ENCODE measurements at places on chromosomes 13 and 19. TPM values are rescaled to one million over a fixed set of nuclear protein-coding genes. Genes with fewer than 3 reads are reported as not detected.
A peak's percentile ranks its signal among the peaks of the same experiment; 100 is the strongest.

The KIR2DL4 gene
- total RNA-seq: not detected

The DZIP1 gene
- not detected for total RNA-seq

The WDR18 gene
- 20.7 TPM for total RNA-seq

The PRPF31 gene
- total RNA-seq: 51.8 TPM

The PSG7 gene
- not detected for total RNA-seq

The BST2 gene
- 63.0 TPM for total RNA-seq

The ZNF177 gene
- 0.21 TPM for total RNA-seq

The ZNF99 gene
- total RNA-seq: not detected

The ZNF382 gene
- total RNA-seq: 16.7 TPM

The RFX1 gene
- 23.5 TPM for total RNA-seq

The CEACAM5 gene
- total RNA-seq: not detected

The PSG1 gene
- total RNA-seq: not detected

The RFPL4AL1 gene
- not detected for total RNA-seq

The KXD1 gene
- 74.9 TPM for total RNA-seq

The GGN gene
- 0.51 TPM for total RNA-seq

The FGF14 gene
- not detected for total RNA-seq

GRCh38 chr13:97724450-97724849 lies 229.0 kb upstream of the IPO5 start:
- DNase-seq: no peak

DNA sequence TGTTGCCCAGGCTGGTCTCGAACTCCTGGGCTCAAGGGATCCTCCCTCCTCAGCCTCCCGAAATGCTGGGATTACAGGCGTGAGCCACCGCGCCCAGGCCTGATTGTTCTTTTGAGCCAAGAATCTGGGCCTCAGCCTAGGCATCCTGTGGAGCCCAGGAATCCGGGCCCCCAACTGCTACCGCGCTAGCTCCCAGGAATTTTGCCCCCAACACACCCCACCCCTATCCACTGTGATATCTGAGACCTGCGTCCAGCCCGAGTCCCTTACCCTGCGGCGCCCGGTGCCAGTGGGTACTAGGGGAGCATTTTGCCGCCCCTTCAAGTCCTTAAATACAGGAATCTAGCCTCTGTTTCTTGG lies 838 bp upstream of the MYADM start:
- DNase-seq: peak; percentile 26

DNA sequence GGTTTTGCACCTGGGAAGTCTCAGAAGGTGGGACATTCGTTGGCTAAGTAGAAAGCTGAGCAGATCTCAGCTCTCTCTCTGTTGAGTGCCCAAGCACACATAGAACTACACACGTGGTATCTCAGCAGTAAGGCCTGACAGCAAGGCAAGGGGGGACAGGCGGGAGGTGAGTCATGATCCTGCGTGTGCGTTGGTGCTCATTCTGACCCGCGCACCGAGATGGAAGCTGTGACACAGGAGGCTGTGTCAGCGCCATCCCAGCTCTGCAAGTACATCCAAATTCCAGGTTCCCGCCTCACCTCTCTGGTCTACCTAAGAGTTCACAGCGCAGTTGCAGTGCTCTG lies 135.7 kb downstream of the USP12 start:
- no peak for DNase-seq

DNA sequence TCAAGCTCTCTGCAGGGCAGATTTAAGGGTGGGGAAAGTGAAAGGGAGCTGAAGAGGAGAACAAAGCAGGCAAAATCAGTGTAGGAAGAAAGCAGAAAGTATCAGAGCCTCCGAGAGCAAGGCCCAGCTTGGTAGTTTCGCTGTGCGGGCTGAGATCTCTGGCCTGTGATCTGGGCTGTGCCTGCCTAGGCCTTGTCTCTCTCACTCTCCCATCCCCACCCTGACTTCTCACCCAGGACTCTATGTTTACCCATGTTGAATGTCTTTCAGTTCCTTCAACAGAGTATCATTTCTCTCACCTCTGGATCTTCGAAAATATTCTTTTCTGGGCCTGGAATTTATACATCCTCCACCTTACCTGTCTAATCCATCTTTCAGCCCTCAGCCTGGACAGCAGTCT lies 391.3 kb downstream of the FOXO1 start:
- no peak for DNase-seq

- no peak for DNase-seq
These were observed 5.2 kb downstream of the LRRC4B start for GRCh38 chr19:50562996-50563395.

GRCh38 chr13:95480131-95480545 lies 72.4 kb upstream of the CLDN10 start:
- DNase-seq: no peak

GRCh38 chr13:31890946-31891345 lies 140.6 kb upstream of the FRY start:
- no peak for DNase-seq

DNA sequence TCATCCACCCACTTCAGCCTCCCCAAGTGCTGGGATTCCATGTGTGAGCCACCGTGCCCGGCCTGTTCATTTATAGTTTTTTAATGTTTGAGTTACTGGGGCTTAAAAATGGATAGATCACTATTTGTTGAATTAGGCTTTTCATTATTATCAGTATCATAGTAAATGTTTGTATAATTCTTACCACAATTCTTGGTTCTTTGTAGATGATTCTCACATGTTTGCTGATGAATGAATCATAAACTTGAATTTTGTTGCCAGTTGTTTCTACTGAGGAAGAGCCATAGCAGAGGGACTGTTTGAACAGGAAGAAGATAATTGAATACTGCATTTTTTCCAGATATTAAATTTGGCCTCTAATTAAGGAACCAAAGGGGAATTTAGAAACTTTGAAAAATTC lies 2.6 kb upstream of the LPAR6 start:
- DNase-seq: no peak

DNA sequence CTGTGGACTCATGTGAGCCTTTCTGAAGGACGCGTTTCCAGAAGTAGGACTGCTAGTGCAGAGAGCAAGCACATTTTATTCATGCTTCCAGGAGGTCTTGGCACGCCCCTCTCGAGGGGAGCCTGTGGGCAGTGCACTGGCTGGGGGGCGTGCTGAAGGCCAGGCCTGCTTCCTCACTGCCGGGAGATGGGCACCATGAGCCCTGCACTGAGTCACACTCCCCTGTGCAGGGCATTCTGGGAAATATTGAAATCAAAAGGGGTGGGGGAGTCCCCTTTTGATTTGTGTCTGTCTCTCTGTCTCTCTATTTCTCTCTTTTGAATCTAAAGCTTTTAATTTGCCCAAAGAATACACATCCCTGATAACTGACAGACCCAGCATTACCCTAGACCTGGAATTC lies 34.0 kb downstream of the DPF1 start:
- DNase-seq: no peak

- DNase-seq: no peak
These were observed 20.0 kb upstream of the UPF3A start for GRCh38 chr13:114261328-114261965.

GRCh38 chr13:111423168-111423785 lies 102.8 kb downstream of the TEX29 start:
- no peak for DNase-seq

GRCh38 chr13:109235901-109236300 lies 550.5 kb downstream of the IRS2 start:
- no peak for DNase-seq

- no peak for DNase-seq
These were observed 25.2 kb upstream of the XPO4 start for GRCh38 chr13:20927596-20928257.

DNA sequence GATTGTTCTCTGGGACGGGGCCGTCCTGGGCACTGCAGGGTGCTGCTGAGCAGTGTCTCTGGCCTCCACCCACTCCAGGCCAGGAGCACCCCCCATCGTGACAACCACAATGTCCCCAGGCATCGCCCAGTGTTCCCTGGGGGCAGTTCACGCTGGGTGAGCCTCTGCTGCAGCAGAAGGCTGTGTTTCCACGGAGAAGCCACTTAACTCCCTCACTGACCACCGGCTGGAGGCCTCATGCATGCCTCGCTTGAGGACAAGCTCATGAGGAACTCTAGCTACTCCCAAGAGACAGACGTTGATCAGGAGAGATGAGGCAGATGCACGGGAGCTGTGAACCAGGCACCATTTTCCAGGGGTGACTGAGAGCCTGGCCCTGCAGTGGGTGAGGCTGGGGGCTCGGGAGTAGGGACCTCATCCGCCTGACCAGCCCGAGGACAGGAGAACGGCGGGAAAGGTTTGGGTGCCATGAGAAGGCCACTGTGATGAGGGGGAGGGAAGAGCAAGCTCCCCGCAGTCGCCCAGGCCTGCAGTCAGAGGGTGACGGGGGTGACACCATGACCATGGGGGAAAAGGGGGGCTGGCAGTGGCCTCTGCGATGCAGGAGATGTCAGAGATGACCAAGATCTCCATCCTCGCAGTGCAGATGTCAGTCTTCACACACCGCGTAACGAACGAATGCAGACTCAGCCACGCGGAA lies 5.1 kb downstream of the SLC39A3 start:
- DNase-seq: no peak

- DNase-seq: peak; percentile 71
These were observed 1.4 kb downstream of the RNF126 start for GRCh38 chr19:661427-662196.

- DNase-seq: peak; percentile 9
These were observed 13.4 kb downstream of the ZNF20 start for GRCh38 chr19:12126707-12127106.

- peak; percentile 44 for DNase-seq
These were observed 4.7 kb upstream of the IRS2 start for GRCh38 chr13:109790942-109791605.

DNA sequence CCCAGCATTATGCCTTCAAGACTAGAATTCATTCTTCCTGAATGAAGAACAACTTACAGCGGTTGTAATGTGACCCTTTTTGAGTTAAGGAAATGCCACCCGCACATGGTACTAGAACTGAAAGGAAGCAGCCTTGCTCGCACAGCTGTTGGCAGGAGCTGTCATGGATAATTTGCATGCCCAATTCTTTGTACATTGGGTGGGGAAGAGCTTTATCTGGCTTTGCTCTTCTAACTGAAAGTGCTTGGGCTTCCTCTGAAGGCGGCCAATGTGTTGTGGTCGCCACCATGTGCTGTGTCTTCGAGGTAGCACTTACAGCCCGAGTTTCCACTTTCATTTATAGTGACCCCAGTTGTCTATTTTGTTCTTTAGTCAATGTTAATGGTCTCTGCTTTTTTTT lies 3.4 kb downstream of the CCNE1 start:
- no peak for DNase-seq

GRCh38 chr19:5651361-5651760 lies 28.5 kb downstream of the SAFB start:
- DNase-seq: no peak

GRCh38 chr19:41323023-41323422 lies 13.1 kb downstream of the CCDC97 start:
- DNase-seq: no peak

DNA sequence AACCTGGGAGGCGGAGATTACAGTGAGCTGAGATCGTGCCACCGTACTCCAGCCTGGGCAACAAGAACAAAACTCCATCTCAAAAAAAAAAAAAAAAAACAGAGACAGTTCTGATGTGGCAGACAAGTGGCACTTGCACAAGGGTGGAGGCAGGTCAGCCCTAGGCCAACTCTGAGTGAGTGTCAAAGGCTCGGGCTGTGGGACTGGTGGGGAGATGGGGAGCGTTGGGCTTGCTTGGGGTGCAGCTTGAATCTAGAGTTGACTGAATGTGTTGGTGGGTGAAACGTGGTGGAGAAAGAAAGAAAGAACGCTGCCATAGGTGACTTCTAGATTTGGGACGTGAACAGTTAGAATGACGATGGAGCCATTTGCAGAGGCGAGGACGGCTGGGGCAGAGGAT lies 121.3 kb upstream of the SPACA7 start:
- no peak for DNase-seq

DNA sequence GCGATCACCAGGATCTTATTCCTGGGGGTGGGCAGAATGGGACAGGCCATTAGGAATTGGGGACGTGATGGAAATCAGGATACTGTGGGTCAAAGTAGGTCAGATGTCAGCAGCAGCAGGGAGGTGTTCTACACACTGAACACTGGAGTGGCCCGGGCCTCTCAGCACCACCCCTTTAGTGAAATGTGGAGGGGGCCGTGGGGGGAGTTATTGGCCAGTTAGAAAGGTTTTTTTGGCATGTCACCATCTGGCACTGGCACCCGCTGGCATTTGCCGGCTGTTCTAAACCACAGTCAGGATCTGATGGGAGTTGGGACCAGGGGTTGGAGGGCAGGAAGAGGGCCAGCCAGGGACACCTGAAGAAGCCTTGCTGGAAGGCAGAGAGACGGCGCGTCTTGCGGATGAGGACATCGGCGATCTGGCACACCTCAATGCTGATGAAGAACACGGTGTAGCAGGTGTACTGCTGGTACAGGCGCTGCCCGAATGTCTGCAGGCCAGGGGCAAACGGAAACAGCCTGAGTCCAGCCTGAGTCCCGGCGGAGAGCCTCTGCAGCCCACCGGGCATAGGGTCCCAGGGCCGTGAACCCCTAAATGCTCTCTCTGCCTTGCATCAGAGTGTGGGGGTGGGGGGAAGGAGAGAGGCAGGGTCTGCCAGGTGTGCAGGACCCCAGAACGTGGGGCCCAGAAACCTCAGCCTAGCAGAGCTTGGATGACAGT lies 5.8 kb downstream of the TMEM147 start:
- no peak for DNase-seq

DNA sequence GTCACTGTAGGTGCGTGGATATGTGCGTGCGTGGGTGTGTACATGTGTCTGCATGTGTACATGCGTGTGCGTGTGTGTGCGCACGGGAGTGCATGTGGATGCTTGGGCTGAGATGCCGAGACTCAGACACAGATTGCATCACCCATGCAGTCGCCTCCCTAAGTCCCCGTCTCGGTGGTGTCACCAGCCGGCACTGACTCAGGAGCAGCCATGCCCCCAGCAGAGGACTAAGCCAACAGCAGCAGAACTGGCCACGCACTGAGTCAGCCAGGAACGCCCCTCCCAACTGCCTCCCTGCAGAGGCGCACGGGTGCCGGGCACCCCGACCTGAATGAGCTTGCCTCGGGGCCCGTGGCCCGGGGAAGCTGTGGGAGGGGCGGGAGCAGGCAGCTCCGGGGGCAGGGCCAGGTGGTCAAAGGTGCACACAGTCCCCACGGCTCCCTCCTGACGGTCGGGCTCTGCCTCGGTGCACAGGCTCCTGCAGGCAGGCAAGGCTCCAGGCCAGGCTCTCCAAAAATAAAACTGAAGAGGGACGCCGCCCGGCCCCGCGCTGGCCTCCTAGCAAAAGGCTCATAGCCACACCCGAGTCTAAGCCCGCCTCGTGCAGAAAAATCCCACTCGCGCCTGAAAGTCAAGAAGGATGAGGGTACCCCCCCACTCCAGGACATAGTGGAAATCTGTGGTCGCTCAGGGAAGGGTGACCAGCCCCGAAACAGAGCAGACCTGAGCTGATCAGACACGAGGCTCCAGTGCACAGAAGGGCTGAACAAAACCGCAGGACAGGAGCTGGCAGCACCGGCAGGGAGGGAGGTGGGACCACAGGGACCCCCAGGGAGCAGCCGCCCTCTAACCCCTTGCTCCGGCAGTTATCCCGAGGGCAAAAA lies 49.2 kb downstream of the GADD45B start:
- DNase-seq: no peak

DNA sequence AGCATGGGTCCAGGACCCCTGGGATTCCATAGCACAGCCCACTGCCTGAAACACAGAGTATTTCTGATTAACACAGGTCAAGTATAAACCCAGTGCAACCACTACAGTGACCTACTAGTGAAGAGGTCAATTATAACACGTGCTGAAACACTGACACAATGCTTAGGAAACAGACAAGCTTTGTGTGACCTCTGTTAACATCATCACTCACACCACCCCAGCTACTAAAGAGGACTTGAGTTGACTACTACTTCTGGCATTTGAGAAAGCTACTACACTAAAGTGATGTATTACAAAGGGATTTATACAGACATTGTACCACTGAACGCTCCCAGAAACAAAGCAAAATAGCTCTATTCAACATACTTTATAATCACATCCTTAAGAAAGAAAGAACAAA lies 1935.9 kb upstream of the PCDH20 start:
- no peak for DNase-seq

GRCh38 chr13:114021464-114022308 lies 47.8 kb upstream of the C13orf46 start:
- DNase-seq: no peak

Data from naive thymus-derived CD4-positive, alpha-beta T cell (primary cell).